Stimulated activated CD8-positive, alpha-beta memory T cell treated with anti-CD3 and anti-CD28 coated beads, Interleukin-7, amount 100 ng/mL, for 48 hours (primary cell): ENCODE measurements at places on chromosomes 1 and 21.
A peak's percentile ranks its signal among the peaks of the same experiment; 100 is the strongest.

GRCh38 chr1:11207898-11208611 is 18.9 kb downstream of the ANGPTL7 start:
- no peak for DNase-seq

DNA sequence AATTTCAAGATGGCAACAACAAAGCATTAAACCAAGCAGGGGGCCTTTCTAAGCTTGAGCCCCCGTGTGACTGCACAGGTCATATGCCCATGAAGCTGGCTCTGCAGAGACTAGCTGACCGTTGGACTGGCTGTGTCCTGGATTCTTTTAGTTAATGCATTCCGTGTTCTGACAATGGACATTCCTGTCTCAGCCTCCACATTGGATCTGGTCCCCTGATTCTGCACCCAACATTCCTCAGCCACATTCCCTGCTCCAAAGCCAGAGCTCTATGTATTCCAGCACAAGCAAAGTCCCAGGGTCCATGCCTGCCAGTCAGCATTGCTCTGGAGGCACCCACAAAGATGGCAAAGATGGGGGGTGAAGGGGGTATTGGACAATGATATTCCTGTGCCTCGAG is 5.1 kb upstream of the NAV1 start:
- DNase-seq, result no peak

DNA sequence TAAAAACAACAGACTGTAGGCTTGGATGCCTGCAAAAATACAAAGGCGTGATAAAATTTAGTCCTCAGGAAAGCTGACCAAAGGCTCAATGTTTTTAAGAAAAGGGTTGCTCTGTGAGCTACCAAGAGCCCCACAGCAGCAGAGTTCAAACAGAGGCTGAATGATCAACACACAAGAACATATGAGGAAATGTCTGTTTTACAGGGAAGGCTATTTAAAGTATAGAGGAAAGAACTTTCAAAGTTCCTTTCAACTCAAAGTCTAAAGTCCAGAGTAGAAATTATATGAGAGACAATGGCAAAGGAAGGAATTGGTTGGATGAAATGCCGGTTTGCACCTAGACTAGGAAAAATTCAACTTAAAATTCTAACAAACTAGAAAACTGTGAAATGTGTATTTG is 8.6 kb downstream of the CLSTN1 start:
- DNase-seq, result no peak

DNA sequence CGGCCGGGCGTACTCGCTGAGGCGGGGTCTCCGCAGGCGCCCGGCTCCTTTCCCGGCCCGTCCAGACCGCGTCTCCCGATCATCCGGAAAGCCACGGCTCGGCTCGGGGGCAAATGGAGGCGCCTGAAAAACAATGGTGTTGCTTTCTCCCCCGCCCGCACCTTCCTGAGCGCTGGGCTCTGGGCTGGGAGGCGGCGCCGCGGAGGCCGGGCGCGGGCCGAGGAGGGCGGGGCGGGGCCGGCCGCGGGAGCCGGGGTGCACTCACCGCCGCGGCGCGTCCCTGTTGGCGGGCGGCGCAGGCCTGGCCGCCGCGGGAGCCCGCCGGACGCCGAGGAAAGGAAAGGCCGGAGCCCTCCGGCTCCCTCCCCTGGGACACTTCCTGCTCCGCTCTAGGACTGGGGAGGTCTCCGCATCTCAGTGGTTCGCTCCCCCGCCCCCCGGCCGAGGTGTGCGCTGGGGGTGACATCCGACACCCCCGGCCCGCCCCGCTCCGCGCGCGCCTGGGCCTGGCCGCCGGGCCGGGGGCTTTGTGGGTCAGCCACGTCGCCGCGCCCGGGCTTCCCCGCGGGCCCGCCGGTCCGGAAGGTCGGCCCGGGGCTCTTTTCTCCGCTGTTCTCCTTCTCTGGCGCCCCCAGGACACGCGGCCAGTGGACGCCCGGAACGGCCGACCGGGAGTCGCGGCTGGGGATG is at the start of gene ZNF496:
Gene ZNF496, minus strand, starts transcription at position 343 of the 690 bp plus-strand sequence. CDS start 2,289 bp downstream, outside the sequence.
- DNase-seq, result peak; percentile 30

GRCh38 chr1:155081472-155082300 is 3.0 kb downstream of the EFNA3 start:
- no peak for DNase-seq

- DNase-seq, result no peak
These were observed 2.3 kb downstream of the ZBTB37 start for GRCh38 chr1:173870252-173871075.

- no peak for DNase-seq
These were observed 37.7 kb upstream of the BCL10 start for GRCh38 chr1:85313888-85314696.

DNA sequence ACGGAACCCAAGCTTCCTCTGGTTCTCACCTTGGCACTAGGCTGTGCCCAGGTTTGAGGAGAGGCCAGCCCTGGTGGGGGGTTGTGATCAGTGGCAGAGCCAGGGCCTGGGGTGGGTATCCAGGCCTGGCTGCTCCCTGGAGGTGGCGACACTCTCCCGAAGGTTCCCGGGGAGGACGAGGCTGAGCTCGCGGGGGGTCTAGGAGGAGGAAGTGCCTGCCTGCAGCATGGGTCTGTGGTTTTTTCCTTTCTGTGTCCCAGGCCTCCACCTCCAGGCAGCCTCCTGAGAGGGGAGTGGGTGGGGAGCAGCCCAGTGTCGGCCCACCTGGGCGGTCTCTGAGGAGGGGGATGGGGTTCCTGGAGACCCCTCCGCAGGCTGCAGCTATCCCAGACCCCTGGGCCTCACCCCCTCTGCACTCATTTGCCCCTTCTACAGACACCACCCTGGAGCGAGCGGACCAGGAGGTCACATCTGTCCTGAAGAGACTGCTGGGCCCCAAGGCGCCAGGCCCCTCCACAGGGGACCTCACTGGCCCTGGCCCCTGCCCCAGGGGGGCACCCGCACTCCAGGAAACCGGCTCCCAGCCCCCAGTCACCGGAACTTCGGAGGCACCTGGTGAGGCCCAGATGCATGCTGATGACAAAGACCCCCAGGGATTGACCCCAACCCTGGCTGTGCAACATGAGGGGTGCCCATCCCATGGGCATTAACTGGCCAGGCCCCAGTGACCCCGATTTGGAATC is 44.3 kb downstream of the TRIM11 start:
- DNase-seq, result no peak

DNA sequence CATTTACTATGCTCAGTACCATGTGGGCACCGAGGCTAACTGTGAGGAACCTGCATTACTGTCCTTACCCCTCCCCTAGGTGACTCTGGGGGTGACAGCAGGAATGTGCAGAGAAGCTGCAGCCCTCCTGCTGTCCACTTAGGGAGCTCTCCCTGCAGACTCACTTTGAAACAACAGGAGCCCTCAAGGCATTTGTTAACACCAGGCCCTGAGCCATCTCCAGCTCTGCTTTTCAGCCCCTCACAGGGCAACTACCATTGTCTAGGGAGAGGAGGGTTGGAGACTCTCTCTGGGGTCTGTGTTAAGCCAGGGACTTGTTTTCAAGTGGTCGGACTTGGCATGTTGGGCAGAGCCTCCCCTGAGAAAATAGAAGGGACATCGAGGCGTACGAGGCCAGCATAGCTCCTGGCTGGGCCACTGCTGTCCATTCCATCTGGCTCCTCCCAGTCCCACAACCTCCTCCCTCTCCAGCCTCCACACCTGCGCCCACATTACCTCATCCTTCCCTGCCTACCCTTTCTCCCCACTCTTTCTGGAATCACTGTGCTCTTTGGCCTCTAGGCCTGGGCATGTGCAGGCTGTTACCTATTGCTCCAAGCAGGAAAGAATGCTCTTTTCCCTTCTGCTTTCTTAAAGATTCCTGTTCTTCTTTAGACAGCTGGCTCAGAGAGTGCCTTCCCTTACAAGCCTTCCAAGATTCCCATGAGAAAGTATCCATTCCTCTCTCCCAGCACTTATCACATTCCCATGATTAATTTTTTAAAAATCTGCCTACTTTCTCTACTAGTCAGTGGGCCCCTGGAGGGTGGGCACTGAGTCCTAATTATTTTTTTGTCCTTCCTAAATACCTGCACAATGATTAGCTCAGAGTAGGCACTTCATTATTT is 102.7 kb upstream of the GCLM start:
- no peak for DNase-seq

- DNase-seq, result no peak
These were observed 105.5 kb upstream of the IRF2BP2 start for GRCh38 chr1:234715252-234716014.

DNA sequence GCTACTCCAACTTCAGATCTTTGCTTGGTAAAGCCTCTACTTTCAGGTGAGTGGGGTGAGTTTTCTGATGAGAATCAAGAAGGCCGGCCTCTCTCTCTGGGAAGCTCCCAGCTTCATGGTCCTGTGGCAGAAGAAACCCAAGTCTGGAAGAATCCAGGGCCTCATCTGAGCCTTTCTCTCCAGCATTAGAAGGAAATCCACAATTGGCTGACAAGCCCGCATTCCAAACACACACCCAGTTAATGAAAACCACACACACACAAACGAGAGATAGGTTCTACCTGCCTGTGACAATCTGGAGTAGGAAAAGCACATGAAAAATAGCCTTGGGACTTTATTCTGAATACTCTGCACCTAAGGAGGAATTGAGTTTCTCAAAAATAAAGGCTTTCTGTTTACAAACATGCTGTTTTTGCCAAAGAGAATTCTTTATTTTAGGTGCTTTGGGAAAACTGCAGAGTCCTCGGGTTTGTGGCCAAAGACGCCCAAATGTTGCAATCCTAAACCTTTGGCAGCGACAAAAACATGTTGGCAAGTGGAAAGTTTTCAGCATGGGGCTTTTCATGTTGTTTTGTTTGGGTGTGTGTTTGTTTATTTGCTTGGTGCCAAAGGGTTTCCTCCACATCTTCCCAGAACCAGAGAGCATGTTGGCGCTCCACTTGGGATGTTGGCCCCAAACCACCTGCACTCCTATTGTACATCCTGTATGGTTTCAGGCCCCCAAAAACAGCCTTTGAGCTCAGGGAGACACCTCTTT is 216.2 kb downstream of the SETD4 start:
- no peak for DNase-seq

GRCh38 chr1:29679828-29680558 is 443.7 kb downstream of the PTPRU start:
- no peak for DNase-seq

GRCh38 chr1:44288883-44289282 is 66.2 kb downstream of the ERI3 start:
- no peak for DNase-seq

DNA sequence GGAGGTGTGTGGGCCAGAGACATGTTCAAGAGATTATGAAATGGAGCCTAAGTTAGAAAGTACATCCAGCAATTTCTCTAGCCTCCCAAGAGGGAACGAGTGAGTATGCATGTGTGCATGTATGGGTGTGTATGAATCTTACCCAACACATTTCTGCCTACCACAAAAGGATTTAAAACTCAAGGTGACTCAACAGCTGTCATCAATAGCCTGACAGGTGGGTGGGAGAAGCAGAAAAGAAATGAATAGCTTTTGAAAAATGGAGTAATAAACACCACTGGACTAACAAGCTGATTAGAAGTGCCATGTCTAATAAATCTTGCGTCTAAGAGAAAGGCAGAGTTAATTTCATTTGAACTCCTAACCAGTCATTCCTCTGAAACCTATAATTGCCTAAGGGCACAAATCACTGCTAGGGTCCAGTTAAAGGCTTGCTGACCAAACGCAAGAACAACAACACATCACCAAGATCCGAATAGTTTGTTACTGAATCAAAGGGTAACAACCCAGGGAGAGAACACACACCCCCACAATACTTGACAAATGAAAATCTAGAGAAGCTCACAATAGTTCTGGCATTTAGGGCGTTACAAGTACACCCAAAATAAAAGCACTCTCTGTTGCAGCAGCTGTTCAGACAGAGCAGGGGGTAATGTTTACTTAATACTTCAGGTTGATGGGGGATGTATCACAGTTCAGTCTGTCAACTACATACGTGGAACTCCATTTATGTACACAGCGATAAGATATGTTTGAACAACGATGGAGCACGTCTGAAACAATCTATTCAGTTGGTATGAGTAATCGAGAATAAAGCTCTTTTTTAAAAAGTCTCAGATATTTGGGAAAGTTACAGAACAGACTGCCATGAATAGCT is 1.4 kb downstream of the KIAA0319L start:
- no peak for DNase-seq

- DNase-seq, result no peak
These were observed 52.7 kb upstream of the EIF4G3 start for GRCh38 chr1:21229246-21230000.
